ENCODE measurements at places on chromosomes 12 and 14. TPM values are rescaled to one million over a fixed set of nuclear protein-coding genes. Genes with fewer than 3 reads are reported as not detected.

GRCh38 chr12:122421187-122421820 is 1.2 kb downstream of the CLIP1 start:
- no peaks in the 10 kb centered on the region for H3K36me3 ChIP-seq
- no peak for DNase-seq
- H3K4me3 ChIP-seq, result peak overlapping the region; percentile 91
- peak overlapping the region; percentile 97 for H3K27ac ChIP-seq

DNA sequence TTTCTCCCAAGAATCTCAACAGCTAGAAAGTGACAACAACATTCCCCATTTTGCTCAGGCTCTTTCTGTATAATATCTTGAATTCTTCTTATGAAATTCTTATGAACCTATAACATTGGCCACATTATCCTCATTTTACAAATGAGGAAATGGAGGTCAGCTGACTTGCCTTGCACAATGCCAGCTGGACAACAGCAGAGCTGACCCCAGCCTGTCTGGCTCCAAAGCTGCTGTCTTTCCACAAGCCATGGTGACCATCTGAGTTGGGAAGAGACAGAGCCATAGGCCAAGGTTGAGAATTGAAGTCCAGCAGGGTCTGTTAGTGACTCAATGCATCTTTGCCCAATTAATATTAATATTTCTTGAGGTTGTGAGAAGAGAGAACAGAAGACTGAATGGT is 87.3 kb downstream of the KSR2 start:
- no peak for DNase-seq
- H3K27me3 ChIP-seq, result peaks cover 27% of the 10 kb centered on the region
- no peaks in the 10 kb centered on the region for H3K36me3 ChIP-seq
- no peaks in the 10 kb centered on the region for H3K4me1 ChIP-seq
- H3K27ac ChIP-seq, result no peak overlapping the region

Gene LYZ
- not detected for total RNA-seq

- H3K4me1 ChIP-seq, result peaks cover 4% of the 10 kb centered on the region
- DNase-seq, result no peak
- H3K36me3 ChIP-seq, result peaks cover 23% of the 10 kb centered on the region
- no peaks in the 10 kb centered on the region for H3K27me3 ChIP-seq
- no peak overlapping the region for H3K4me3 ChIP-seq
- peak overlapping the region; percentile 12 for H3K27ac ChIP-seq
Observed at GRCh38 chr12:12645485-12645884, 33.8 kb downstream of the CREBL2 start.

DNA sequence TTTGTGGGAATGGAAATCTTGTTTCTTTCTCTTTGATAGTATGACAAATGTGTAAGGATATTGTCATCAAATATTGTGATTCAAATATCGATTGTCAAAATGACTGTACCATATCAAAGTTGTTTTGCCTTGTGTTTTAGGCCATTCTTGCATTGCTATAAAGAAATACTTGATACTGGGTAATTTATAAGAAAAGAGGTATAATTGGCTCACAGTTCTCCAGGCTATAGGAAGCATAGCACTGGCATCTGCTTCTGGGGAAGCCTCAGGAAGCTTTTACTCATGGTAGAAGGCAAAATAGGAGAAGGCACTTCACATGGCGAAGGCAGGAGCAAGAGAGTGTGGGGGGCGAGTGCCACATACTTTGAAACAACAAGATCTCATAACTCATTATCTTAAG is 7.8 kb downstream of the TRMT5 start:
- H3K36me3 ChIP-seq, result peaks cover 14% of the 10 kb centered on the region
- H3K27ac ChIP-seq, result no peak overlapping the region
- no peaks in the 10 kb centered on the region for H3K27me3 ChIP-seq
- DNase-seq, result no peak
- H3K4me1 ChIP-seq, result peaks cover 19% of the 10 kb centered on the region

Gene OR4K15
- not detected for total RNA-seq

Gene ETFBKMT
- 4.8 TPM for total RNA-seq

- no peaks in the 10 kb centered on the region for H3K36me3 ChIP-seq
- no peak overlapping the region for H3K27ac ChIP-seq
- no peaks in the 10 kb centered on the region for H3K4me1 ChIP-seq
- no peak overlapping the region for H3K4me3 ChIP-seq
- DNase-seq, result no peak
- no peaks in the 10 kb centered on the region for H3K27me3 ChIP-seq
Observed at GRCh38 chr14:79825046-79825521, 386.2 kb downstream of the DIO2 start.

- no peaks in the 10 kb centered on the region for H3K27me3 ChIP-seq
- H3K27ac ChIP-seq, result no peak overlapping the region
- peaks cover 5% of the 10 kb centered on the region for H3K4me1 ChIP-seq
- no peaks in the 10 kb centered on the region for H3K36me3 ChIP-seq
Observed at GRCh38 chr14:21003788-21004346, 4.8 kb downstream of the SLC39A2 start.

GRCh38 chr12:96226801-96227348 is 32.7 kb downstream of the ELK3 start:
- H3K4me1 ChIP-seq, result peaks cover 34% of the 10 kb centered on the region
- H3K27ac ChIP-seq, result no peak overlapping the region
- DNase-seq, result no peak
- no peaks in the 10 kb centered on the region for H3K27me3 ChIP-seq
- H3K36me3 ChIP-seq, result peaks cover 3% of the 10 kb centered on the region
- H3K4me3 ChIP-seq, result no peak overlapping the region

DNA sequence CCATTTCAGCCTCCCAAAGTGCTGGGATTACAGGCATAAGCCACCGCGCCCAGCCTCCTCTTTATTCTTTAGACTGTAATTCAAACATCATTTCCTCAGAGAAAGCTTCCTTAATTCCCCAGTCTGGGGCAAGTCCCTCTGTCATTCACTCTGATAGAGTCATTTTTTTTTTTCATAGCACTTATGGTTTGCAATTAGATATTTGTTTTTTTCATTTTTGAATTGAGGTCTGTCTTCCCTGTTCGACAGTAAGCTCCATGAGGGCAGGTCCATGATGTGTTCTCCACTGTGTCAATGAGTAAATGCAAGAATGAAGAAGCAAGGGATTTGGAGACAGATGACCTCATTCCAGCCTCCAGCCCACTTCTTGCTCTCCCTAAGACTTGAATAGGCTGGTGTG is 12.1 kb downstream of the ASIC1 start:
- no peak for DNase-seq
- H3K36me3 ChIP-seq, result no peaks in the 10 kb centered on the region
- H3K4me1 ChIP-seq, result peaks cover 10% of the 10 kb centered on the region

GRCh38 chr14:51605575-51605974 is 46.1 kb upstream of the FRMD6 start:
- no peak overlapping the region for H3K27ac ChIP-seq
- no peak for DNase-seq
- no peaks in the 10 kb centered on the region for H3K27me3 ChIP-seq
- peaks cover 69% of the 10 kb centered on the region for H3K4me1 ChIP-seq
- no peaks in the 10 kb centered on the region for H3K36me3 ChIP-seq

DNA sequence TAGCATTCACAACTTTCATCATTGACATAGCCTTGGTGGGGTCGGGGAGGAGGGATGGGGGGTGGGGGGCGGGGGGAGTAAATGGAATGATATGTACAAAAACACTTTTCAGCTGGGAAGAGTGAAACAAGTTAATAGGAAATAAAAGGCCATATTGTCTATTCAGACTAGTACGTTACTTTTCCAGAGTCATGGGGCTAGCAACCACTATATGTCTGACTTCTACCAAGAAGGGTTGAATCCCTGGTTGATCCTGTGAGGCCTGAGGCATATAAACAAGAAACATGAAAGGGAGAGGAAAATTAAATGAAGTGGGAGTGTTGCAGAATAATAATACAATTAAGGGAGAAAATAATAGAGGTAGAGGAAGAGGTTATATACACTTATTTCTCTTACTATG is 225.5 kb downstream of the ERC1 start:
- no peak overlapping the region for H3K27ac ChIP-seq
- H3K4me1 ChIP-seq, result peaks cover 15% of the 10 kb centered on the region

- DNase-seq, result no peak
- peaks cover 10% of the 10 kb centered on the region for H3K36me3 ChIP-seq
- no peak overlapping the region for H3K27ac ChIP-seq
- H3K4me1 ChIP-seq, result peaks cover 14% of the 10 kb centered on the region
- peaks cover 4% of the 10 kb centered on the region for H3K27me3 ChIP-seq
Observed at GRCh38 chr12:51943346-51943745, 8.2 kb upstream of the ACVR1B start.

Gene KCNC2
- total RNA-seq, result not detected

GRCh38 chr14:39621223-39621622 is 189.0 kb upstream of the FBXO33 start:
- no peak for DNase-seq
- H3K27me3 ChIP-seq, result no peaks in the 10 kb centered on the region
- no peaks in the 10 kb centered on the region for H3K4me1 ChIP-seq
- no peak overlapping the region for H3K27ac ChIP-seq

DNA sequence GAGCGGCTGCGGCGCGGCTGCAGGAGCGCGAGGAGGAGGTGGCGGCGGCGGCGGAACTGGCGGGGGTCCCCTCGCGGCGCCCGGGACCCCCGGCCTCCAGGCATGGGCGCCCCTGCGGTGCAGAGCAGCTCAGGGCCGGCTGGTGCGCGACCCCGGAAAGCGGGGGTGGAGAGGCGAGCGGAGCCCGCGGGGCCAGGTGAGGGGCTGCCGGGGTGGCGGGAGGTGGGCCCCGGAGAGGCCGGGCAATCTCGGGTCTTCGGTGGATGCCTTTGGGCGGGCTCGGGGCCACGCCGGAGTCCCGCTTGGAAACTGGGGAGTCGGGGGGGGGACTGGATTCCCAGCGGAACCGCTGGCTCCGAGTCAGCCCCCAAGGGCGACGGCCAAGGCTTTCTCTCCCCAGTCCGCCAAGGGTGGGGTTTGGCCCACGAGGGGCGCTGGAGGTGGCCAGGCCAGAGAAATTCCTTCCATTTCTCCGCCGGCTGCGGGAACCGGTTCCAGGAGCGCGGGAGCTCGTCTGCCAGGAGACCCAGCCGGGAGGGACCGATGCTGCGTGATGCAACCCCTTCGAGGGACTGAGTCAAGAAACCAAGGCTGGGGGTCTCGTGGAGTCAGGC is 13.9 kb upstream of the NR4A1 start:
- H3K36me3 ChIP-seq, result no peaks in the 10 kb centered on the region
- H3K27ac ChIP-seq, result peak overlapping the region; percentile 87
- no peaks in the 10 kb centered on the region for H3K27me3 ChIP-seq
- H3K4me1 ChIP-seq, result peaks cover 49% of the 10 kb centered on the region

DNA sequence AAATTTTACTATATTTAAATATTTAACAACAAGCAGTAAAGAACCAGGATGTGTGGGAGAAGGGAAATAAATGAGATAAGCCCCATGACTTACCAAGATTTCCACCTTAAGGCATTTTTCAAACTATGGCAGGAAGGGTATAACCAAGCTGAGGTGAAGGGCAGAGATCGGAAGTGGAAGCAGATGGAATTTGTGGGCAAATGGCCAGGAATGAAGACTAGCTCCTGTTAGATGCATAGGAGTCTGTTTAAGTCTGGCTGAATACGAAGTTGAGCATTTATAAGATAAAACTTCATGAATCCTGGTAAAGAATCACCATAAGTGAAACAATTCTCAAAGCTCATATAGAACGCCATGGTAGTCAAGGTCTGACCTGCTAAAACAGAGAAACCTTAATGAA is 163.5 kb downstream of the DIO2 start:
- no peak overlapping the region for H3K27ac ChIP-seq
- no peak for DNase-seq
- H3K27me3 ChIP-seq, result no peaks in the 10 kb centered on the region

Gene ERO1A
- total RNA-seq, result 43.9 TPM

Gene GUCY2C
- total RNA-seq, result not detected

DNA sequence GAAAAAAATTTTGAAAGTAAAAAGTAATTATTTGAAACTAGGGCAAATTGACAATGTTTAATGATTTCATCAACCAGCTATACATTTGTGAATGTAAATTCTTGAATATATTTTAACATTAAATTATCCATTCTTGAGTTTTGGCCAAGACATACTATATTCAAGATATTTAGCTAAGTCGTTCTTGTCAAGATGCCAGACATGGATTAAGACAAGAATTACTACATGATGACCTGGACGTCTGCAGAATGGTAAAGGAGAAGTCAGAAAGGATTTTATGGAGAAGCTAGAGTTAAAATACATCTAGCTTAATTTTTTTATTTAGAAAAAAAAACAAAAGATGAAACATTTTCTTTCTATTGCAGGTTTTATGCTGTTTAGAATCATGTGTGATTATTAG is 255.8 kb downstream of the TMTC2 start:
- H3K27me3 ChIP-seq, result no peaks in the 10 kb centered on the region
- no peaks in the 10 kb centered on the region for H3K36me3 ChIP-seq
- DNase-seq, result no peak
- no peak overlapping the region for H3K4me3 ChIP-seq
- H3K4me1 ChIP-seq, result peaks cover 11% of the 10 kb centered on the region

GRCh38 chr14:76203086-76204001 is 51.6 kb downstream of the GPATCH2L start:
- no peaks in the 10 kb centered on the region for H3K27me3 ChIP-seq
- no peak for DNase-seq
- peaks cover 2% of the 10 kb centered on the region for H3K4me1 ChIP-seq
- H3K4me3 ChIP-seq, result no peak overlapping the region
- H3K27ac ChIP-seq, result peak overlapping the region; percentile 8
- H3K36me3 ChIP-seq, result peaks cover 42% of the 10 kb centered on the region

DNA sequence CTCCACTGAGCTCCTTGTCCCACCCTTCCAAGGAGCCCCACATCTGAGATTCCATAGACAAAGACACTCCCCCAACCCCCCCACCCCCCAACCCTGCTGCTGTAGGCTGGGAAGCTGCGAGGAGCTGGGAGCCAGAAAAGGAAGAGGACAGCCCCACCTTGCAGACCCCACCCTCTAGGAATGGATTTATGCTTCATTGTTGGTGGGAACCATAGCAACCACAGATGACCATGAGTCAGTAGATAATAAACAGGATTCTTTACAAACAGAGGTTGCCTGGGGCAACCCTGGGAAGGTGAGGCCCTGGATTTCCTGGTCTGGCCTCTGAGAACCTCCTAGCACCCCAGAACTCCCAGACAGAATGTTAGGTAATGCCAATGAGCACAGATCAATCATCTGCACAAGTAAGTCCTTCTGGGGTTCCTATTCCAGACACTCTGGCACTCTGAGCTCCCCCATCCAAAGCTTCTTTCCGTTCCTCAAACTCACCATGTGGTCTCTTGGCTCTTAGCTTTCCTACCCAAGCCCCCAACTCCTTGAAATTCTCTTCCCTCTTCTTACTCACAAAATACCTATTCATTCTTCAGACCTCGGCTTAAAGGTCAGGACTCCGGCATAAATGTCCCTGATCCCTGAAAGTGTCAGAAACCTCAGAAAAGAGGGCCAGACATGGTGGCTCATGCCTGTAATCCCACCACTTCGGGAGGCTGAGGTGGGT is 15.2 kb upstream of the PLEKHG6 start:
- H3K27ac ChIP-seq, result peak overlapping the region; percentile 45
- no peak for DNase-seq
- H3K27me3 ChIP-seq, result no peaks in the 10 kb centered on the region
- H3K4me1 ChIP-seq, result peaks cover 23% of the 10 kb centered on the region
- H3K36me3 ChIP-seq, result no peaks in the 10 kb centered on the region

DNA sequence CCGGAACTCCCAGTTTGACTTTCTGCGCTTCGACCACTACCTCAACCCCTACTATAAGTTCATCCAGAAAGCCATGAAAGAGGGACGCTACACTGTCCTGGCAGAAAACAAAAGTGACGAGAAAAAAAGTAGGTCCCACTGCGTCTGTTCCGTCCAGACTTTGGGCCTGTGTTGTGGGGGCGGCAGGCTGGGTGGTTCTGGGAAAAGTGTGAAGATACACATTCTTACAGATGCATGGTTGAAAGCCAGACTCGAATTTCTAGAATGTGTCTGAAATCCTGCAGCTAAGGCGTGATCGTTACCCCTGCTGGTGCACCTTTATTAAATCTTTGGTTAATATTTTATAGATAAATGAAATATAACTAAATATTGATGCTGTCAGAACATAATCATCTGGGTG is 14.6 kb downstream of the SFSWAP start:
- no peak for DNase-seq
- H3K36me3 ChIP-seq, result peaks cover 40% of the 10 kb centered on the region
- H3K4me3 ChIP-seq, result no peak overlapping the region
- H3K27ac ChIP-seq, result no peak overlapping the region
- H3K4me1 ChIP-seq, result peaks cover 23% of the 10 kb centered on the region
